ENCODE measurements at places on chromosomes 4 and X.

- DNase-seq, result no peak
Observed at GRCh38 chr4:142700531-142700930, 145.6 kb downstream of the INPP4B start.

GRCh38 chr4:71186257-71186565 is 152.6 kb upstream of the SLC4A4 start:
- no peak for DNase-seq

DNA sequence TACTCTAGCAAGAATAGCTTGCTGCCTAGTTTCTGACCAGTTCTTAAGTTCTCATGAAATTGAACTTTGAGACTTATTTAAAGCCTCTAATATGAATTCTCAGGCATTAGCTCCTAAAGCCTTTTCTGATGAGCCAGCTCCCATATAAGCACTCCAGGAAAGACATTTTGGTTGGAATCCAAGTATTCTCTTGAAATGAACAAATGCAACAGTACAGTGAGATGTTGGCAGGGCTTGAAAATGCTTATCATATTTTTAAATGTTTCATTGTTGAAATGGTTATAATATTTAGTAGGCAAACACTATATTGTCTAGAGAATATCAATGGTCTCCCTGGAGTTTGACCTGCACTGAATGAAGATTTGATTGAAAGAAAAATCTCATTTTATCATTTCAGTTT is 240.3 kb downstream of the ANK2 start:
- DNase-seq, result no peak

GRCh38 chr4:81490403-81491160 is 18.9 kb upstream of the RASGEF1B start:
- no peak for DNase-seq

DNA sequence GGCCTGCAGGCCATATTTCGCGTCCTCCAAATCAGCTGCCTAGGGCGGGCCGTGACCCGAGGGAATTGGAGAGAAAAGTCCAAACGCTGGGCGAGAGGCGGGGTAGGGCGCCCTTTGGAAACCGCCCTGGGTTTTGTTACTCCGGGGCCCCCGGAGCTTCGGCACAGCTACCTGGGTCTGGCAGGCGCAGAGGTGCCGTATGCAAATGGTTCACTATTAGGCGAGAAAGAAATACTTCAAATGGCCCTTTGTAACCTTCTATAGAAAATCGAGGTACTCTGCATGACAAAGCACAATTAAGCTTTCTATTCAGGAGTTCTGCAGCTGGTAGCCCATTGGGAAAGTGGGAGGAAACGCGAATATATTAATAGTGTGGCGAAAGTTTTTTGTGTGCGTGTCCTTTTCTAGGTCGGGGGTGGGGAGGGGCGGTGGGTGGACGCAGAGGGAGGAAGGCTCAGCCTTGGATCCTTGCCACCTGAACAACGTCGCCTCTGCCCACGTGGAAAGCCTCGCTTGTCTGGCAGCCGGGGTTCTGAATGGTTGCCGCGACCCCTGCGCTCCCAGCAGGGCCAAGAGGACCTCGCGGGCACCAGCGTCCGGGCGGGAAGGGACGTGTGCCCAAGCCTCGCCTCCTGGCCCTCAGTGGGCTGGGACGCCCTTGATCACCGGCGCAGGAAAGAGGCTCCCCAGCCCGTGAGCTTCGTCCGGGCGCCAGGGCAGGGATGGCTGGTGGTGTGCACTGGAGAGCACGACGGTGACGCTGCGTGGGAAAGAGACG is 9.5 kb downstream of the GSX2 start:
- no peak for DNase-seq

All from stimulated activated CD8-positive, alpha-beta memory T cell treated with anti-CD3 and anti-CD28 coated beads, Interleukin-4, amount 100 ng/mL, for 1 hour (primary cell).